Non-pigmented ciliary epithelial cell (primary cell): ENCODE measurements at places on chromosomes 2 and 18.

DNA sequence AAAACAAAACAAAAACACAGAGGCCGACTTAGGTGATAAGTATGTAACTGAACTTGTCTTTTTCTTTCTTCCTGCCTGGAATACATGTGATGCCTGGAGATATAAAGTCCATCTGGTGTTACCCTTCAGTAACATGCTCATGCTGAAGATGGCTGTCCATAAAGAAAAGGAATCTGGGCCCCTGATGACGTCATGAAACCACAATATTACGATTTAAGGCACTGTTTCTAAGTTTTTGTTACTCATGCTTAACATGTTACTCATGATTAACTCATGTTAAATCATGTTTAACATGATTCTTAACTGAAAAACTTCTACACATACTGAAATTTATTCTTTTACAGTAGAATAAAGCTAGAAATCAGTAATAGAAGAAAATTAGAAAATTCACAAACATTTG is 49.0 kb downstream of the STRADB start:
- DNase-seq: no peak

GRCh38 chr18:60978338-60978737 is 354.9 kb upstream of the CDH20 start:
- DNase-seq: peak; percentile 63

GRCh38 chr18:34976534-34976898 is 64.7 kb upstream of the MAPRE2 start:
- no peak for DNase-seq

- DNase-seq: no peak
These were observed 212.0 kb downstream of the CPS1 start for GRCh38 chr2:210768329-210768910.

DNA sequence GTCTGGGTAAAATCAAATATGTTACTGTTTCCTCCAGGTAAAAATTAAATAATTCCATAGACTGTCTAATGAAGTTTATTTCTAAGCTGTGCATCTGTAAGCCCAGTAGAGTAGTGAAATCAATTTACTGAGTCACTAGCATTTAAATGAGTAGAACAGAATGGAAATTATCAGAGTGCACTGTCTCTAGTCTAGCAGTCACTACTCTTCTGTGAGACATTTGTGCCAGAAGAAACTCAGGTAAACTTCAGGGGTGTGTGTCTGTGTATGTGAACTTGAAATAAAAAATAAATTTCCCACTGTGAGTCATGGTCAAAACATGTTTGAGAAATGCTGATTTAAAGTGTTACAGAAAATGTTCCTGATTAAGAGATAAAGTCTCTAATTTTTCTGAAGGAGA is 146.4 kb downstream of the RIF1 start:
- no peak for DNase-seq

GRCh38 chr2:8602809-8603208 is 79.0 kb upstream of the ID2 start:
- DNase-seq: no peak

GRCh38 chr18:58788971-58789875 is 75.5 kb upstream of the ZNF532 start:
- DNase-seq: no peak
